ENCODE measurements at places on chromosomes 7 and 10.

- no peak for DNase-seq
Measured at GRCh38 chr7:131753620-131754222, 197.3 kb upstream of the PODXL start.

GRCh38 chr10:71829171-71829570, 21.9 kb downstream of the PSAP start:
- DNase-seq = no peak

DNA sequence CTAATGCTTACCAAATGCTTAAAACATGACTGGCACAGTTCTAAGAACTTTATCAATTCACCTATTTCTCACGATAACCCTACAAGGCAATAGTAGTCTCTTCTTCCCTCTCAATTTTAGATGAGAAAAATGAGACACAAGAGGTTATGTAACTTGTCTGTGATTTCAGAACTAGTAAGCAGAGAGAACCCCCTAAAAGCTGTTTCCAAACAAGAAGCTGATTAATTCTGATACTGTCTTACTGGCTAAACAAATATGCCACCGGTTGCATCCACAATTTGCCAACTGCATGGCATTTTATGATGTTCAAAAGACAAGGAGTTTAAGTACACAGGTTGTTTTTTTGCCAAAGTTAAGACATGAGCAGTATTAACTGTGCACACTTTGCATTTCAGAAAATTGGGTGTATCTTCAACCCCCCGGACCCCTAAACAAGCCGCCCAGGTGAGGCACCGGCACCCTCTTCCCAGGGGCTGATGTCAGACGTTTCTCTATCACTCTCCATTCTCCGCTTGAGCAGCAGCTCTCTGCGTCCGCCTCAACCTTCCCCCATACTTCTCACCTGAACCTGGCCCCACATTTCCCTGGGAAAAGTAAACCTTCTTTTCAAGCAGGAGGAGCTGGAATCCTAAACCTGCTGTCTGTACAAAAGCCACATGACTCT, 21.7 kb downstream of the RSU1 start:
- no peak for DNase-seq

GRCh38 chr7:150375662-150376521, 3.2 kb upstream of the ZNF775 start:
- no peak for DNase-seq

DNA sequence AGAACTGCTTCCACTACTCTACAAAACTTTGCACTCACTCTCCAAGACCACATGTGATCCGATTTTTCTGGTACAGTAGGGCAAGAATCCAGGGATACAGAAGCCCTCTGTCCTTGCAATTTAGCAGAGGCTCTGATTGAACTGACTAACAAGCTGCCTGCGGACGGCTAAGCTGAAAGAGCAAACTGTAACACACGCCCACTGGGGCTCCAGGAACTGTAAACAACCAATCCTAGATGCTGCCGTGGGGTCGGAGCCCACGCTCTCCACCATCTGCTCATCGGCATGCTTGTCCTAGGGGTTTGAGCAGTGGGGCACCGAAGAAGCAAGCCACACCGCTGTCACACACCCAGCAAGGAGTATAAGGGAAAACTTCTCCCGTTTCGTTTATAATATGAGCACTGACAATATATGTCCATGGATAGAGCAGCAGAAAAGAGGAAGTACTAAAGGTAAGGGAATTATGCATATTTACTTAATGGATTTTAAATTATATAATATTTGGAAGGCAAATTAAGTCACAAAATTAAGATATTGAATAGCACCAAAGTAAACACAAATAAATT, 634.4 kb upstream of the POT1 start:
- no peak for DNase-seq

DNA sequence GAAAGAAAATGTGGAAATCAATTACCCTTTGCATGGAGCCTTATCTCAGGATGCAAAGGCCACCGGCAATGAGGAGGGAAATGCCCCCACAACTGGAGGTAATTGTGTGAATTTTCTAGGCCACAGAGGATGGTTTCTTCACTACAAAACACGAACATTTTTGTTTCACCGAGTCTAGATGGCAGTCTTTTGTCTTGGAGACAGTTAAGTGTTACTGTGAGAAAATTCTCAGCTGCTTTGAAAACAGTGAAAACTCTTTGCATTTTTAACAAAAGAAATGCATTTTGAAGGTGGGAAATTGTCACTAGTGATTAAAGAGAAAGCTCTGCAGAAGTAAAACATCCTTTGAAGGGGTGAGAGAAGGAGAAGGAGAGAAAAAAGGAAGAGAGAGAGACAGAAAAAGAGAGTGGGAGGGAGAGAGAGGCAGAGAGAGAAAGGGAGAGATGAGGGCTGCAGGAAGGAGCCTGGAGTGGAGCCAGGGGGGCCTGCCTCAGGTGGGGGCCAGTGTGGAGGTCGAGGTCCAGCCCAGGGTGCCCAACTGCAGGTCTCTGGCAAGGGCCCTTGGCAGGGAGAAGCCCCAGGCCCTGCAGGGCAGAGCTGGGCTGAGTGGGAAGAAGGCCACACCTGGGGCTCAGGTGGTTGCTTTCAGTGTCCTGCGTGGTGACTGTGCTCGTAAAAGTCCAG, 261.4 kb downstream of the ADARB2 start:
- no peak for DNase-seq

- DNase-seq = no peak
Measured at GRCh38 chr7:106561151-106561550, 99.8 kb downstream of the CCDC71L start.

DNA sequence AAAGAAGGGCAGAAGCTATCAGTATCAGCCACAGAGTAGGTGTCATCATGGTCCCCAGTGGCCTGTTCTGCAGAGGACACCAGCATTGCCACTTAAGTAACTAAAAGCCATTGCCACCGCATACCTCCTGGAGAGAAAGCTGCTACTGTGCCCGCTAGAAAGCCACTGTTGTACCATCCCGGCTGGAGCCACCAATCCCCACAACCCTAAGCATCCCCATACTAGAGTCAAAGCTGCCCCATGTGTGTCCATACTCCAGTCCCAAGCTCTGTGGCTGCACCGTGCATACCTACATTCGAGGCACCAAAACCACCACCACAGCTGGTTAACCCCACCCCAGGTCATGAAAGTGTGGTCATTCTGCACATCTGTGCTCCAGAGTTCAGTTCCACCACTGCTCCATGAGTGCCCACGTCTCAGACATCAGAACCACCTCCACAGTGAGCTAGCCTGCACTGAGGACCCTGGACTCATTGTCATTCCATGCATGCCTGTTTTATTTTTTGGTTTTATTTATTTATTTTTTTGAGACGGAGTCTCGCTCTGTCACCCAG, 9.5 kb upstream of the SEPTIN14 start:
- no peak for DNase-seq

- DNase-seq = no peak
Measured at GRCh38 chr7:116351966-116352365, 141.6 kb downstream of the TES start.

DNA sequence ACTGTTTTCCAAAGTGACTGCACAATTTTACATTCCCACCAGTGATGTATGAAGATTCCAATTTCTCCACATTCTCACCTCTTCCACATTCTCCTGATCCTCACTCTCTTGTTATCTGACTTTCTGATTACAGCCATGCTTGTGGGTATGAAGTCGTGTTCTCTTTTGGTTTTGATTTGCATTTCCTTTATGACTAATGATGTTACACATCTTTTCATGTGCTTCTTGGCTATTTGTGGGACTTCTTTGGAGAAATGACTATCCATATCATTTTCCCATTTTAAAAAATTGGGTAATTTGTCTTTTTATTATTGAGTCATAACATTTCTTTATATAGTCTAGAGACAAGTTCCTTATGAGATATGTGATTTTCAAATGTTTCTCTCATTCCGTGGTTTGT, 10.5 kb upstream of the GIMAP8 start:
- no peak for DNase-seq

GRCh38 chr10:31526681-31527080, 207.7 kb downstream of the ZEB1 start:
- DNase-seq = no peak

DNA sequence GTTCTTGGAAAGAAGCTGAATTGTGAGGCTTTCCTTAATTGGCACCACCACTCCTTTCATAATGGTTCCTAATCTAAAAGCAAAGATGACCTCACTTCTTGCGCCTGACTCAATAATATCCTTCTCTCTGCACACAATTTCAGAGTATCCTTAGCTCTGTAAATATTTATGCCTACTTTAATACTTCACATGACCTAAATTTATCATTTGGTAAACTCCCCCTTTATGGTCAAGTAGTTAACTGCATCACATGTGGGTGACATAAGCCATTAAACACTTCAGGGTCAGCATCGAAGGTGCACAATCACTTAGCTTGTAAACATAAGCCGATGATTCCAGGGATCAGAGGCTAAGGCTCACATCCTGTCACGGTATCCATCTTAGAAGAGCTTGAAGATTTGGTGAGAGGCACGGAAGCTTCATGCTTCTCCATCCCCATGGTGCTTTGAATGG, 7.3 kb upstream of the RHOBTB1 start:
- no peak for DNase-seq

- no peak for DNase-seq
Measured at GRCh38 chr7:76049295-76049694, 1.4 kb downstream of the MDH2 start.

DNA sequence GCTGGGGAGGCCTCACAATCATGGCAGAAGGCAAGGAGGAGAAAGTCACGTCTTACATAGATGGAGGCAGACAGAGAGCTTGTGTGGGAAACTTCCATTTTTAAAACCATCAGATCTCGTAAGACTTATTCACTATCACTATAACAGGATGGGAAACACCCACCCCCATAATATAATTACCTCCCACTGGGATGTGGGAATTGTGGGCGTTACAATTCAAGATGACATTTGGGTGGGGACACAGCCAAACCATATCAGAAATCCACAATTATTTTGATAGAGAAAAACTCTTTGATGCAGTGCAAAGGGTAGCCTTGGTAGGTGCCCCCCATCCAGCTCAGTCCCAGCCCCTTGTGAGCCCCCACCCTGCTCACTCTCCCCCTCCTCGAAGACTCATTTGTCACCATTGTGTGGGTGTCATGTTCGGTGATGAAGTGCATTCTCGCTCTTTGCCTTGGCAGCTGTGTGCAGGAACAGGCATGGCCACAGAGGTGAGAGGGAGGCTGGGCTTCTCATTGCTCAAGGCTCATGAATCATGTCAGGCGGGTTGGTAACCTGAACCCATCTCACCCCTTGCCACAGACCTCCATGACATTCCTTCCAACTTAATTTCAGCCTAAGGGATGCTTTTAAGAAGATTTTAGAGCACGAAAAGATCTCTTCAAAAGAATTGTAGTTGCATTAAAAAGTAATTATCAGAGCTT, 75.9 kb downstream of the BUB3 start:
- no peak for DNase-seq

- DNase-seq = peak; percentile 51
Measured at GRCh38 chr10:61900829-61901792, at the start of gene ARID5B. Gene ARID5B (plus strand): TSS chr10:61901699. CDS start chr10:61901710, 11 bp downstream.

DNA sequence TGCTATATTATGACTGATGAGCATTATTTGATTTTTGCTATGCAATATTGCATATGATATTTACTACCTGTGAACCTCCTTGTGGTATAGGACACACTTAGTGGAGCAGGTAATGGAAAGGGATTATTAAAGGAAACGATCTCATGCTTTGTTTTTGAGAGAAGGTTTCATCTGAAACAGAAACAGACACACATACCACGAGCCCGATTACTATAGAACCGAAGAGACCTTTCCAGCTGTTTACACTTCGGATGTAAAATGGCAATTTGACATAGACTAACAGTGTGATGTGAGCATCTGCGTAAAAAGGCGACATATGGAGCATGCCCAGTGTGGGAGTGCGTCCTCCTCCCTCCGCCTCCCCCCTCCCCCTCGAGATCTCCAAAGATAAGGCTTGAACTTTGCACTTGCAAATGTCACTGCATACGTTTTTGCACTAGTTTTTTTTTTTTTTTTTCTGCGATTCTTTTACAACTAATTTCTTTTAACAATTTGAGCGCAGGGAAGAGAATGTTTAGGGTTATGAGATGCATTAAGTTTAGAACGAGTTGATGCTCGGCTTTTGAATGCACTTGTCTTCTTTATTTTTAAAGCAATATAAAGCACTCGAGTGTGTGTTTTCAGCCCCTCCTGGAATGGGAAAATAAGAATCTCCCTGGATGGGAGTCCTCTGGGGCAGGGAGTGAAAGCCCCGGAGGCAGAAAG, 251.0 kb downstream of the NSUN6 start:
- no peak for DNase-seq

GRCh38 chr7:2120841-2121830, 111.6 kb downstream of the MAD1L1 start:
- no peak for DNase-seq

DNA sequence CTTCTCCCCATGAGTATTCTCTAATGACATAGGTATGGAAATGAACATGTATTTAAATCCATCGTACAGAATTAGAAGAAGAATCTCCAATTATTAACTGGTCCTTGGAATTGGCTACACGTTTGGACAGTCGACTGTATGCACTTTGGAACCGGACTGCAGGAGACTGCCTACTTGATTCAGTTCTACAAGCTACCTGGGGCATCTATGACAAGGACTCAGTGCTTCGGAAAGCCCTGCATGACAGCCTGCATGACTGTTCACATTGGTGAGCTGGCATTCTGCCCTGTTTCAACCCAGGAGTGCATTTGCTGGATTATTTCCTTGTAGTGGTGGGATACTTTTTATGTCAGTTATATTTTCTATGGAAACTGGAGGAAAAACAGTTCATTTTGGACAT, 32.2 kb downstream of the ZRANB1 start:
- no peak for DNase-seq

GRCh38 chr10:60203993-60204618, 185.6 kb downstream of the ANK3 start:
- DNase-seq = no peak

DNA sequence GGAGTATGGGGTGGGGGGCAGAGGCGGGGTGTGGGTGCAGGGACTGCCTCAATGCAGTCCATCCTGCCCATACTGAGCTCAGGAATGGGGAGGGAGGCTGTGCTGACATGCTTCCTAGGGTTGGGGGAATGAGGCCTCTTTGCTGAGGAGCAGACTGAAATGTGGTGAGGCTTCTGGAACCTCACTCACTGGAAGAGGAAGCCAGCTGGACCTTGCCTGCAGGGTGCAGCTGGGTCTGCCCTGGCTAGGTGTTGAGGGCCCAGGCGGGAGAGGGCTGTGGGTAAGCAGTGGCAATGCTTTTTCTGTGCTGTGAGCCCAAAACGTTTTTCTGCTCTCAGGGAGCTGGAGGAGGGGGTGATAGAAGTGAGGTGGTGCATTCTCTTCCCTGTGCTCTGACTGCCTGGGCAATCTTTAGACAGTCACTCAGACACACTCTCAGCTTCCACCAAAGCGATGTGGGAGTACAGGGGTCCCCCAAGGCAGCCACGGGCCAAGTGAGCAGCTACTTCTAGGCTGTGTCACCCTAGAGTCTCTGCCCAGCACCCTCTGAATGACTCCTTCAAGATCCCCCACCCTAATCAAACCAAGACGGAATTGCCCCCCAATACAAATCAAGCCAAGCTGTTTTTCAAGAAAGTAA, 41.1 kb upstream of the BMPR1A start:
- no peak for DNase-seq

GRCh38 chr7:133572087-133572486, 319.2 kb downstream of the EXOC4 start:
- DNase-seq = no peak

All from omental fat pad (tissue), 4 donors.